Natural killer cell (primary cell): ENCODE measurements at places on chromosomes 4 and X. TPM values are rescaled to one million over a fixed set of nuclear protein-coding genes. Genes with fewer than 3 reads are reported as not detected.

SERPINA7 gene
- not detected for total RNA-seq

HTR2C gene
- not detected for total RNA-seq

GPRASP3 gene
- 2.9 TPM for total RNA-seq

MSX1 gene
- total RNA-seq: not detected

HELT gene
- total RNA-seq: not detected

DUSP21 gene
- not detected for total RNA-seq
